Dermis blood vessel endothelial cell (primary cell): ENCODE measurements at places on chromosomes 4 and X. TPM values are rescaled to one million over a fixed set of nuclear protein-coding genes. Genes with fewer than 3 reads are reported as not detected.
A peak's percentile ranks its signal among the peaks of the same experiment; 100 is the strongest.

DNA sequence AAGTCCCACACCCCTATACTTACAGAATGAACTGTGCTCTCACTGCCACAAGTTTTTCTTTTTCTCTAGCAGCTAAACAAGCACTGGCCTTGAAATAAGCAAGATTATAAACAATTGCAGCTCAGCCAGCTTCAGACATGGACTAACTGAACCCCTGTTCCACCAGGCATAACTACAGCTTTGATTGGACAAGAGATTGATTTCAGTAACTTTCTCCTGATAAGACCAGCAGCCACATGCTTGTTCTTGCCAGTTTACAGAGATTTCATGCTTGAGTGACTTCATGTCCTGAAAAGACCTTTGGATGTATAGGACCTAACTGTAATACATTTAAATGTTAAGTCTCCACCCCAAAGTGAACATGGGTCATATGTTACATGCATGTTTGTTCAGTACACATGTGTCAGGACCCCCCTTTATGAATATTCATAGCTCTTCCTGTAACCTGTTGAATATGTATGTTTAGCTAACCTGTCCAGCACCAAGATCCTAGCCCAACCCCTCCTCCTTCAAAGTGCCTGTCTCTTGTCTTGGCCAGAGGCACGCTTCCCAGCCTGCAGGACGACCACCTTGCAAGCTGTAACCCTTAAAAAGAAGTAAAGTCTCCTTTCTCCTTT lies 27.9 kb downstream of the ZNF275 start:
- DNase-seq: no peak

- peak; percentile 83 for DNase-seq
Observed at GRCh38 chr4:105765690-105766407, 57.3 kb downstream of the GSTCD start.

GRCh38 chr4:10623241-10623640 lies 61.3 kb downstream of the CLNK start:
- no peak for DNase-seq

DNA sequence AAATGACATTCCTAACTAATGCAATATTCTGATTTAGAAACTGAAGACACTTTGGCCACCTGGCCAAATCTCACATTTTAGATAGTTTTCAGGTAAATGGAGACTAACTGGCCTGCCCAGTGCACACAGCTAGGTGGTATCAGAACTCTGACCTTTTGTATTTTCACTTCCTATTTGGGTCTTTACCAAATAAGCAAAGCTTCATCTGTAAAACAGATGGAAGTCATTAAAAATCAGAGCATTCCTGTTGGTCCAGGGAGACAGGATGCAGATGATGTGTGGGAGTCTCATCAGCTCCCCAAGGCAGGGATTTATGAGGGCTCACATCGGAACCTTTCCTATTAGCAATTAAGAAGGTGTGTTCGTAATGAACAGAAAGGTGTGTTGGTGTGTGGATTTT lies 57.7 kb downstream of the ARHGAP10 start:
- peak; percentile 46 for DNase-seq

DNA sequence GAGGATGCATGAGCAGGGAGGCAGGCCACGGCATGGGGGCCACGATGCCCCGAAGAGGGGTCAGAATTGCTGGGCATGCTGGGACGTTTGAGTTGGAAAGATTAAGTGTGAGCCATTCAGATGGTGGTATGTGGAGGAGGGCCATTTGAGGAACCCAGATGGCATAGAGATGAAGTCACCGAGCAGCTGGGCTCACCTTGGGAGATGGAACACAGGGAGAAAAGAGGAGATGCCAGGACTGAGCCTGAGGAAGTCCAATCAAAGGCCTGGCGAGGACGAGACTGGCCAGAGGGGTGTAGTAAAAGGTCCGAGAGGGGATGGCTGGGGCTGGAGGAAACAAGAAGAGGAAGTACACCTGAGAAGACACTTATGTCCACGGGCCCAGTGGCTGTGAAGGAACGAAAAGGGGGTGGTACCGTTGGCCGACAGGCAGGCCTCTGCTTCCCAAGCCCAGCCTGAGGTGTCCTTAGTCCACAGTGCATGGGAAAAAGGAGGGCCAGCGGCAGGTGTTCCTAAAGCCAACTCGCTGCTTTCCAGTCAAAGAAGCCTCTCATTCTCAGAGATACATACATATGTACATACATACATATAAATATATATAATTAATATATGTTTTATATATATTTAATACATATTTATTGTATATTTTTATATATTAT lies 54.6 kb upstream of the CLCN4 start:
- no peak for DNase-seq

DNA sequence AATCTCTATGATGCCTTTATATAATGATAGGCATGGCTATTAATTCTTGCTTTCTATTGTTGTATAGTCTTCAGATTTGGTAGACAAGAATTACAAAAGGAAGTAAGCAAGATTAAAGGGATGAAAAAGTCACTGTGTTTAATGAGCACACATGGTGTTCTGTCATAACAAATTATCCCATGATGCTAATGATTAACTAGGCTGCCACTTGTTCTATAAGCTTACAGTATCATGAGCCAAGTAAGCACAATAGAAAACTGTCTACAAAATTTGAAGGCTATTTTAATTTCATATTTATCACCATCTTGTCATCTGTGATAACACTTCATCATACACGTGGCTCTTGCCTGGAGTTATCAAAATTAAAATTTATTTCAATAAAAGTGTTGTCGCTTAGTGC lies 466.7 kb downstream of the GASK1B start:
- DNase-seq: no peak

Gene SMR3B
- total RNA-seq: not detected in 2 replicates

Gene GATA1
- not detected in 2 replicates for total RNA-seq
